NCI-H524 treated with DMSO at 0.1 percent for 48 hours (cell line): ENCODE measurements at places on chromosomes 7 and 10.
A peak's percentile ranks its signal among the peaks of the same experiment; 100 is the strongest.

- no peak for DNase-seq
Observed at GRCh38 chr7:19557726-19558465, 150.9 kb downstream of the POLR1F start.

DNA sequence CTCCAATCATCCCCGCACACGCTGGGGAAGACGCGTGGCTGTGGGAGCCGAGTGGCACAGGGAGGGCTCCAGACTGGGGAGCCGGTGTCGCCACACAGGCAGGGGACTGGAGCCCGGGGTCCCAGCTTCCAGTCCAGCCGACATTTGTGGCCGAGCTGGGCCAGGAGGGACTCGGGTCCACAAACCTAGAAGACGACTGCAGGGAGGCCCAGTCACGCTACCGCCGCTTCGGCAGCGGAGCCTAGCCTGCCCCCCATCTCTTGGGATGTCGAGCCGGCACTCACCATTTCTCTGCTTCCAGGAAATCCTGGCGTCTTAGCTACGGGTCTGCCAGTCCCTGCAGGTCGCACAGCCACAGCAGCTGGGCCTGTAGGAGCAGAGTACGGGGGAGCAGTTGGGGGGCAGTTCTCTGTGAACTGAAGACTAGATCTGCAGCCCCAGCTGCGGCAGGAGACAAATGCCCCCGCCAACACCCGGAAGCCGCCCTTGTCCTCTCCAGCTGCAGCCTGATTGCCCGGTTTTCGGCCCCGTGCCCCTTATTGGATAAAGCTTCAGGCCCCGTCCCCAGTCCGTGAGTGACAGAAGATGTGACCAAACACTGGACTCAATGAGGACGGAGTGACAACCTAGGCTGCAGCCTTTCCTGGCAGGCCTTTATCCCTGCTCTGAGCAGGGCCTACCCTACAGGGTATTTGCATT is 270.7 kb downstream of the ZNF33B start:
- DNase-seq: no peak

DNA sequence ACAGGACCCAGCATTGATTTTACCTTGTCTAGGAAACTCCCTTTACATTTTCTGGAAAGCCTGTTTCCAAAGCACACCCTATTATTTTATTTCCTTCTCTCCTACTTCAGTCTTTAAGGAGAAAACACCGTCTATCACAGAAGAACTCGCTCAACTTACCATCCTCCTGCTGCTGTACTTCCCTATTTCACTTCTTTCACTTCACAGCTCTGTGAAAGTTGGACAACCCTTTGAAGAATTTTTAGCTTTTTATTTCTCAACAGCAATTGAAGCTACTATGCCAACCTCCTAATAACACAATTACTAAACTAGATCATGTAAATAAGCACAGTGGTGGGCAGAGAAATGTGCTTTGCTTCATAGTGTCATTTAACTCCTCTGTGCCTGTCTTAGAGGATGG is 166.5 kb downstream of the TFEC start:
- no peak for DNase-seq

DNA sequence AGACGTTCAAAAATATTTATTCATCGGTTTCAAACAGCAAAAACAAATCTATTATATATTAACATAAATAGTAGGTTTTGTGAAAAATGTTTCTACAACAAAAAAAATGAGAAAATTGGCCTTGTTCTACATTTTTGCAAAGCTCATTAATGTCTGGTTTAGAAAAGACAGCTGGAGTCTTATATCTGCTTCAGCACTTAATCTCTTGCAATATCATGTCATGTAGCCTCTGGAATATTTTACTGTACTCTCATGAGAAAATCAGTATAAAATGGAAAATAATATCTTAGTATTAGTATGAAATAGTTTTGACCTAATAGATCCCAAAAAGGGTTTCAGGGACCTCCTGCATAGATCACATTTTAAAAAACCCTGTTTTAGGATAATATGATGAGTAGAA is 326.6 kb downstream of the ARL4A start:
- no peak for DNase-seq

DNA sequence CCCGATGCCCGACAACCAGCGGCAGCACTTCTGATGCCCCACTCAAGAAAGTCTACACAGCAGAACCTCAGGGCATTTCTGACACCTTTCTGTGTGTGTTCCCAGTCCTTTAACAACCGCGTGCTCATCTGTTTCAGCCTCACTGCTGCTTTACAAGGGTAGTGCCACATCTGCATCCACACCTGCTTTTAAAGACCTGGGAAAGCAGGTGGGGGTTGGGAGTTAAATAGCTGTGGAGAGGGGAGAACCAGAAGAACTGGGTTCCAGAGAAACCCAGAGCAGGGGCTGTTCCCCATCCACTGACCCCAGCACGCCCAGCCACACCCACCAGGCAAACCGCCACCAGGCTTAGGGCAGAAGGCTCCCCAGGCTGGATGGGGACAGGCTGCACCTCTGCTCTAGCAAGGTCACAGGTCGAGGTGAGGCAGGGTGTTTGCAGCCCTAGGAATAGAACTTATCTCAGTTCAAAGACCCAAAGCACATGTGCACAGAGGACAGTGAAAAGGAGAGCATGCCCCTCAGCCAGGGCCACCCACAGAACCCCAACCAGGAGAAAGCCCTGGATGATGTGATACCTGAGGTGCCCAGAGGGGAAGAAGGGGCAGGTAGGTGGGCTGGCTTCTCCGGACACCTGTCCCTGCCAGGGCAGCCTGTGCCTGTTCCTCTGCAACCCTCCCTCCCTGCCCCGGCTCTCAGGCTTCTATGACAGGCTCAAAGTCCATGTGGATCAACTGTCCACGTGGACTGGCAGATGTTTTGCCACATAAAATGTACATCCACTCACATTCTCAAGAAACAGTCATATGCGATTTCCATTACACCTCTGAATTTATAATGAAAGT is 51.3 kb downstream of the COBL start:
- no peak for DNase-seq

GRCh38 chr10:85995791-85996190 is 370.8 kb downstream of the GRID1 start:
- DNase-seq: no peak

GRCh38 chr7:66957595-66958290 is 36.7 kb downstream of the TMEM248 start:
- DNase-seq: no peak

GRCh38 chr7:128743112-128743772 is 4.1 kb downstream of the CALU start:
- DNase-seq: no peak

DNA sequence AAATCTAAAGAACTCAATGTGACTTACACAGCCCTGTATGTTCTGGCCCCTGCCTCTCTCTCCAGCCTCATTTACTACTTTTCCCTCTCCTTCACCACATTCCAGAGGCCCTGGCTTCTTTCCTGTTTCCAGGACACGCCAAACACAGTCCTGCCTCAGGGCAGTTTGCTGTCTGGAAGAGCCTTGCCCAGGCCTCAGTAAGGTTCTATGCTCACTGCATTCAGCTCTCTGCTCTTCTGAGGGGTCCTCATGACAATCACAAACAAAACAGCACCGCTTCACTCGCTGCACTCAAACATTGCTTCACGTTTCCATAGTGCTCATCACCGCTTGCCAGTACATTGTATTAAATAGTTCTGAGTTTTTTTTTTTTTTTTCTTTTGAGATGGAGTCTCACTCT is 35.1 kb upstream of the GARS1 start:
- DNase-seq: no peak

DNA sequence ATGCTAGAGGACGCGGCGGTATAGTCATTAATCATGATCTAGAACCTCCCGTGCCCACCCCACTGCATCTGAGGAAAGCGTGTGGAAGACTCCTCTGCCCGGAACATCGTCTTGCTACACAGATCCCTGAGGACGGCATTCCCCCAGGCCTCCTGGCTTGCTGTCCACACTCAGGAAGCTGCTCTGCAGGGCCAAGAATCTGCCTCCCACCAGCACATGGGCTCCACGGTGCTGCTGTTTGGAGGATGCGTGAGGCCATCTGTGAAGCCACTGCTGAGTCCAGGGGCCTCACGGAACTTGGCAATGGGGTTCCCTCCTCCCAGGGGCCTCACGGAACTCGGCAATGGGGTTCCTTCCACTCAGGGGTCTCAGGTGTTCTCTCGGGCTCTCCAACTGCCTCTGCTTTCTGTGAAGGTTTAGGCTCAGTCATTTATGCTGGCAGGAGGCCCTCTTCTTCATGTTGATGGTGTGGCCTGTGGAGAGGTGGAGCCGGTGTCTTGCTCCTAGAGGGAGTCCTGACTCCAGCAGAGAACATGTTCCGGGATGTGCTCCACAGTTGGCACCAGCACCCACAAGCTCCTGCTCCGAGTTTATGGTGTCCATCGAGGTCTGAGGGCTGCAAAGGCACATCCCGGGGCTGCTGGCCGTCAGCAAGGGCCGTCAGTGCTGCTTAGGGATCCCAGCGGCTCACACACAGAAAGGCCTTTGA is 273.3 kb downstream of the DNAJB6 start:
- no peak for DNase-seq

DNA sequence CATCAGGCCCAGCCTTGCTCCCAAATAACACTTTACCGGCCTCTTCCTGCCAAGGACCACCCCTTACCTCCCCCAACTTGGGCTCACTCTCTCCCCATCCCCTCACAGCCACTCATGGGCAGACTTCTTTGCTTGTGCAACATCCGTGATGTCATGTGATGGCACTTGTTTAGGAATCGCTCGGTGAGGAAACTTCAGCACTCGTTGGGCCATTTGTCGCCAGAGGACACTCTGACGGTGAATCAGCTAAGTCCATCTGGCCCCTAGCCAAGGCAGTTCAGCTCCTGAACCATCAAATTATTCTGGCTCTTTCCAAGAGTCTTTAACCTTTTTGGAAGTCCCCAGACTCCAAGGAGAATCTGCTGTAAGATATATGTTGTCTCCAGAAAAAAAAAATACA is 19.2 kb downstream of the BTBD16 start:
- DNase-seq: no peak

- DNase-seq: no peak
Observed at GRCh38 chr7:99339595-99339994, 13.9 kb downstream of the ARPC1A start.

- no peak for DNase-seq
Observed at GRCh38 chr7:40306596-40306995, 171.8 kb downstream of the SUGCT start.

DNA sequence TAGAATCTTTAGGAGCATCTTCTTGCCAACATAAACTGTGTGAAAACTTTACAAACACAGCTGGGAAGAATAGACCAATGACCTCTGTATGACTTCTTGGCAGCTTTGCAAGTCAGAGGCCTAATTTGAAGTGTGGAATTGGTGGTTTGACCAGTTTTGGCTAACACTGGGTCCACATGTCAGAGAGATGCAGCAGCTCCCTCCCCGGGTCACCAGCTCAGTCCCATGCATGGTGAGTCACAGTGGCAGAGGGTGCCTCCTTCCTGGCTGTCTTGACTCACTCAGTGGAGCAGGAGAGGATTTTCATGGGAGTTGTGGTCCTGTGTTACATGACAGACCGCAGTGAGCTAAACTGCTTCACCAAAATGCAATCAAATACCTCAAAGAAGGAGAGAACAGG is 8.2 kb upstream of the STARD3NL start:
- no peak for DNase-seq

DNA sequence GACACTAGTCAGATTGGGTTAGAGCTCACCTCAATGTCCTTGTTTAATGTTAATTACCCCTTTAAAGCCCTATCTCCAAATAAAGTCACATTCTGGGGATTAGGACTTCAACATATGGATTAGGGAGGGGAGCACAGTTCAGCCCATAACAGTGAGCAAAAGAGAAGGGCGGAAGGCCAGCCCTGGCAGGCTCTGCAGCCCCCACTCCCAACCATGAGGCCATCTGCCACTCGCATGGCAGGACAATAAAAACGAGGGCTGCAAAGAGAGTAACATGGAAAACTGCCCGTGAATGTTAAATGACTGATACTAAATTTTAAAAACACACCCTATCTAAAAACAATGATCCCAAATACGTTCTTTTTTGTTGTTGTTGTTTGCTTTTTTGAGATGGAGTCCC is 38.7 kb downstream of the RGS10 start:
- DNase-seq: peak; percentile 23

DNA sequence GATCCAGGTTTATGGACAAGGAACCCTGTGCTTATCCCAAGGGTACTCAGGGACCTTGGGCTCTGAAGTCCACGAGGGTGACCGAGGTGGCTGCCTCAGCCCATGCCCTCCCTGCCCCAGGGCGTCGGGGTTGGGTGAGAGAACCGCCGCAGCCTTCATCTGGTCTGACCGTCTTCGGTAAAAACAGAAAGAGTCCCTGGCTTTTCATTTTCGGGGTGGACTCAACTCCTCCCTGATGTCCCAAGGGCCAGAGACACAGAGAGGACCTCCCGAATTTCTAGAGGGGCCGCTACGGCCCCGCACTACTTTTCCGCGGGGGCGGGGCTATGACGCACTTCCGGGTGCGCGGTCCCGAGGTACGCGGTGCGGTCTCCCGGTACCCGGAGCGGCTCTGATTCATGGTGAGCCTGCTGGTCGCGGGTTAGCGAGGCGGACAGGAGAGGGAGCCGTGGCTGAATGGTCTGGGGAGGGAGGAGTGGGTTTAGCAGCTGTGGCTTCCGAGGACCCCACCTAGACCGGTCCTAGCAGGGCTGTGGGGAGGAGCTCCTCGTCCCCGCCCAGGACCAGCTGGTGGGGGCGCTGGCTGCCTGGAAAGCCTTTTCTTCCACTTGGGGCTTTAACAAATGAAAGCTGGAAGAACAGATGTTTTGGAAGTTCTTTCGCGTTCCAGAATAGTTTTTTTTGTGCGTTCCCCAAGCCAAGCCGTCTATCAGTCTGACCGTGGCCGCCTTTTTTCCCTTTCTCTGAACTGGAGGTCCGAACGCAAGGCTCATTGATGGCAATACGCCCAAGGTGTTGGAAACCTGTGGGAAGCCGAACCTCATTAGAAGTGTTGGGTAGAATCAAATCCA is at the start of gene ZSCAN21:
ZSCAN21 (plus strand) TSS at position 334 of the 851 bp plus-strand sequence. CDS start 7,233 bp downstream, outside the sequence.
- peak; percentile 19 for DNase-seq

GRCh38 chr7:12866207-12866606 is 178.8 kb downstream of the ARL4A start:
- DNase-seq: peak; percentile 38

DNA sequence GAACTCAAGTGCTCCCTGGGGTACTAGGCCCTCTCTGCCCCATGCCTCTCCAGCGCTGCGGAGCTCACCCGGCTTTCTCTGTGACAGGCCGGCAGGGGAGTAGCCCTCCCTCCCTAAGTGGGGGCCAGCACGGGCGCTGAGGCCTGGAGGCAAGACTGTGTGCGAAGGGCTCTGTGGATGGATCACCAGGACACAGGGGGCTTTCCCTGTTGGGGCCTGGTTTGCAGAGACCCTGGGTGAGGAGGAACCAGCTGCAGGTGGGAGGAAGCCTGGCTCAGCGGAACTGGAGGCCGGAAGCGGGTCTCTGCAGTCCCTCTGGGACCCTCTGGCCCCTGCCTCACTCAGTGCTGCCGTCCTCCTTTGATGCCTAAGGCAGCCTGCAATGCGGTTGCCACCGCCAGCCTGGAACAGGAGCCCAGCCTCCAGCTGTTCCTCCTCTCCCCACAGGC is 106.0 kb downstream of the CYTH3 start:
- DNase-seq: no peak
